ENCODE measurements at places on chromosomes 13 and 19.

DNA sequence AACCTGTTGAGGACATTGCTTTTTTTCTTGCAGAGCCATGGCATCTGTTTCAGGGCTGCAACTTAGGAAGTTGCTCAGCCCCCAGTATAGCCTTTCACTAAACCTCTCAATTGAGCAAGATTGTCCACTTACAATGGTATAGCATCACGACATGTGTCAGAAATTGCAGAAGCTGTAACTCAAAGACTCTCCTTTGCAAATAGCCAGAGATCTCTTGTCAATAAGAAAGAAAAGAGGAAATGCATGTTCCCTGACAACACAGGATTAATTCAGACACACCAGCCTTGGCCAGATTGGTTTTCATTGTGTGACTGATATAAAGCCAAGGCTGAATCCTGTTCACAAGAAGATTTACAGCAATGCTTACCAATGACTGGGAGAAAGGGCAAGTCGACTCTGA is 38.7 kb upstream of the CYSLTR2 start:
- H3K4me3 ChIP-seq = no peak overlapping the region
- H3K27ac ChIP-seq = no peak overlapping the region
- no peaks in the 10 kb centered on the region for H3K36me3 ChIP-seq
- H3K4me1 ChIP-seq = no peaks in the 10 kb centered on the region

GRCh38 chr13:27080018-27080948 is 91.3 kb downstream of the USP12 start:
- peaks cover 8% of the 10 kb centered on the region for H3K36me3 ChIP-seq
- no peaks in the 10 kb centered on the region for H3K27me3 ChIP-seq
- peaks cover 1% of the 10 kb centered on the region for H3K4me1 ChIP-seq
- no peak for DNase-seq
- H3K27ac ChIP-seq = no peak overlapping the region

DNA sequence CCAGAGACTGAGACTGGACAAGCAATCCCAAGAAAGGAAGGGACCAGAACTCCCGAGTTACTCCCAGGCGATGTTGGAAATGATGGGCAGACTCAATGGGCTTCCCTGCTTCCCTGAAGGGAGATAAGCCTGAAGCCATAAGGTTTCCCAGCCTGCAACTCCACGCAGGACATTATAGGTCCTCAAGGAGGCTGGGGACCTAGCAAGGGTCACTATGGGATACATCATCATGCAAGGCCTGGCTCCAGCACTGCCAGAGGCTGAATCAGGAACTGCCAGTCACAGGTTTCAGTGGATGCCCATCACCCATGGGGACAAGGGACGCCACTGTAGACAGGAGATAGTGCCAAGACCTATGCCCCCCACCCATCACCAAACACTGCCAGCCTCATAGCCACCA is 338.7 kb downstream of the IRS2 start:
- H3K27me3 ChIP-seq = no peaks in the 10 kb centered on the region
- no peaks in the 10 kb centered on the region for H3K36me3 ChIP-seq
- no peak for DNase-seq
- H3K4me1 ChIP-seq = no peaks in the 10 kb centered on the region
- H3K27ac ChIP-seq = no peak overlapping the region

- DNase-seq = no peak
- H3K4me1 ChIP-seq = peaks cover 59% of the 10 kb centered on the region
- peak overlapping the region; percentile 53 for H3K4me3 ChIP-seq
- peak overlapping the region; percentile 92 for H3K27ac ChIP-seq
- H3K36me3 ChIP-seq = no peaks in the 10 kb centered on the region
These were observed 6.1 kb downstream of the SBNO2 start for GRCh38 chr19:1167687-1168571.

- DNase-seq = no peak
- no peaks in the 10 kb centered on the region for H3K27me3 ChIP-seq
- H3K36me3 ChIP-seq = no peaks in the 10 kb centered on the region
- no peak overlapping the region for H3K4me3 ChIP-seq
These were observed 71.4 kb upstream of the FLT1 start for GRCh38 chr13:28566283-28566682.

DNA sequence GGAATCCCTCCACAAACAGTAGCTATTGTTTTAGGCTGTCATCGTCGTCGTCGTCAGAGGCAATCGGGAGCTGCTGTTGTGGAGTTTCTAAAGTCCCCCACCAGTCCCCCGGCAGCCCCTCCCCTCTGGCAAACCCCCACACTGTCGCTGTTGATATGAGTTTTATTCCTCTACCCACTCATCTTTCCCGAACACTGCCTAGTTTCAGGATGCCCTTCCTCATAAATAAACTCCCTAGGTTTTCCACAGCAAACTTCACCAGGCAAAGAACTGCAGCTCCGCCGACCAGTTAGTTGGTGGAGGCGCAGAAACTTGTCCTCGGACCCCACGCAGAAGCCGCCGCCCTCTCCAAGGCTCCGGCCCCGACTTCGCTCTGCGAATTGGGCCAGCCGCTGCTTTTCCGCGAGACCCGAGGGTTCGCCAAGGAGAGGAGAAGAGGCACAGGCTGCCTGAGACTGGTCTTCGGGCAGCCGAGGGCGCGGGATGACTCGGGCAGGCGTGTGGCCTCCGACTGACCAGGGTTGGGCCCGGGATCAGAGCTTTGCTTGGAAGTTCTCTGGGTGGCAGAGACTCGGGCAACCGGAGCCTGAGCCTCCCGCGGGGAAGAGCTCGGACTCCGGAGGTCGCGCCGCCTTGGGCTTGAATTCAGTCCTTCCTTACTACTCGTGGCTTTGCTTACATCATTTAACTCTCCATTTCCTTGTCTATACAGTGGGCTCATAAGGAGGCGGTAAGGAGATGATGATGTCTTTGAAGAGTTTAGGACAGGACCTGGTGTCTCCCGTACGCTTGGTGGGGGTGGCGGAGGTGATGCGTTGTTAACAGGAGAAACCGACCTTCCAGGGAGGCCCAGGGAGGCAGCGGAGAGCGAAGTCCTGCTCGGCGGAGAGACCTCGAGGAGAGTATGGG is 7.9 kb downstream of the PDX1 start:
- H3K4me3 ChIP-seq = no peak overlapping the region
- no peaks in the 10 kb centered on the region for H3K36me3 ChIP-seq
- no peak for DNase-seq
- no peaks in the 10 kb centered on the region for H3K4me1 ChIP-seq
- peaks cover 31% of the 10 kb centered on the region for H3K27me3 ChIP-seq
- no peak overlapping the region for H3K27ac ChIP-seq

GRCh38 chr19:38616265-38616664 is 1.5 kb downstream of the MAP4K1 start:
- H3K4me3 ChIP-seq = no peak overlapping the region
- peaks cover 14% of the 10 kb centered on the region for H3K4me1 ChIP-seq
- DNase-seq = no peak
- H3K27ac ChIP-seq = no peak overlapping the region

- no peaks in the 10 kb centered on the region for H3K4me1 ChIP-seq
- DNase-seq = no peak
- H3K4me3 ChIP-seq = no peak overlapping the region
- no peaks in the 10 kb centered on the region for H3K27me3 ChIP-seq
- H3K27ac ChIP-seq = no peak overlapping the region
These were observed 108.9 kb downstream of the RBM26 start for GRCh38 chr13:79297128-79297527.

- H3K27ac ChIP-seq = no peak overlapping the region
- H3K4me1 ChIP-seq = no peaks in the 10 kb centered on the region
These were observed 207.6 kb downstream of the DNAJC15 start for GRCh38 chr13:43230989-43231388.

GRCh38 chr13:37101201-37101600 is 4.3 kb downstream of the CSNK1A1L start:
- H3K36me3 ChIP-seq = no peaks in the 10 kb centered on the region
- H3K4me1 ChIP-seq = no peaks in the 10 kb centered on the region
- DNase-seq = no peak
- peaks cover 2% of the 10 kb centered on the region for H3K27me3 ChIP-seq
- H3K4me3 ChIP-seq = no peak overlapping the region
- H3K27ac ChIP-seq = no peak overlapping the region

DNA sequence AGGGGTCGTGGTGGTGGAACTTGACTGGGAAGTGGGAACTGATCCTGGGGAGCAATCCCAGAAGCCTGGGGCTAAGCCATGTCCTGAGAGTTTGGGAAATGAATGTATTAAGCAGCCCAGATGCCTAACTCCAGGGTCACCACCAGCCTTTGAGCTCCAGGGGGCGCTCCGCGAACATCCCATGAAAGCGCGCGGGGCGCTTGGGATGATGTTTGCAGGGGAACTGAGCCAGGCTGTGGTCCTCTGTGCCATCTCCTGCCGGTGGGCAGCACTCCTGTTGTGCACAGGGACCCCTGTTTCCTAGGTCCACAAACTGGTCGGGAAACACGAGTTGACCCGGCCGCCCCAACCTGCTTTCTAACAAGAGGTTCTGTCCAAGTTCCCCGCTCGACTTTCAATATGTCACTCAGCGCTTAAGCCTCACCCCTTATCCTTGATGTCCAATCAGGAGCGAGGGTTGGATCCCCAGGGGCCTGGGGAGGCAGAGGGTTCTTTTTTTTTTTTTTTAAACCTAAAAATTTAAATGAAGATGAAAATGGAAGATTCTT is 14.4 kb downstream of the LEUTX start:
- peak overlapping the region; percentile 72 for H3K4me3 ChIP-seq
- H3K27ac ChIP-seq = no peak overlapping the region
- no peaks in the 10 kb centered on the region for H3K36me3 ChIP-seq
- peak; percentile 79 for DNase-seq
- no peaks in the 10 kb centered on the region for H3K4me1 ChIP-seq

DNA sequence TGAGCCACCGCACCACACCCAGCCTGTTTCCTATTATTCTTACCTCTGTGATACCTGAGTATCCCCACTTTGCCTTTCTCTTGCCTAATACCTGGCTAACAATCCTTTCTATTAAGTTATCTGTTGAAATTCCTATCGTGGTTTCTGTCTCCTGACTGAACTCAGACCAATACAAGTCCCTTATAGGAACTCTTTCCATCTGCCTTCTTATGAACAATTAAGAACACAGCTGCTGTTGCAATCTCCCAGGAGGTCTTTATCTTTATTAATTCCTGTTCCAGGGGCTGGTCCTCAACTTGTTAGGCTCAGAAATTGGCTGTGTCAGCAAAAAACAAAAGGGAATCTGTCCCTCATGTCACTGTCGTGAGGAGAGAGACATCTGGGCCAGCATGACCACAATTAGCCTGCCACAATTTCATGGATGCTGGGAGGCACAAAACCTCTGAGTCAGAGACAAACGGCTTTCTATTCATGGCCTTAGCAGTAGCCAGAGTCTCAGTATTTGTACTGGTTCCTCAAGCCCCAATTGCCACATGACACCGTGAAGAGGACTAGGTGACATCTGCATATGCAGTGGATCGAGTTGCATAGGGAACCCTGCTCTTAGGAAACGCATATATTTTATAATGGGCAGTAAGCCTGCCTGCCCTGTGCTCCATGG is 58.2 kb downstream of the NUFIP1 start:
- no peak for DNase-seq
- no peak overlapping the region for H3K4me3 ChIP-seq
- H3K27me3 ChIP-seq = no peaks in the 10 kb centered on the region
- no peaks in the 10 kb centered on the region for H3K36me3 ChIP-seq
- H3K4me1 ChIP-seq = no peaks in the 10 kb centered on the region

DNA sequence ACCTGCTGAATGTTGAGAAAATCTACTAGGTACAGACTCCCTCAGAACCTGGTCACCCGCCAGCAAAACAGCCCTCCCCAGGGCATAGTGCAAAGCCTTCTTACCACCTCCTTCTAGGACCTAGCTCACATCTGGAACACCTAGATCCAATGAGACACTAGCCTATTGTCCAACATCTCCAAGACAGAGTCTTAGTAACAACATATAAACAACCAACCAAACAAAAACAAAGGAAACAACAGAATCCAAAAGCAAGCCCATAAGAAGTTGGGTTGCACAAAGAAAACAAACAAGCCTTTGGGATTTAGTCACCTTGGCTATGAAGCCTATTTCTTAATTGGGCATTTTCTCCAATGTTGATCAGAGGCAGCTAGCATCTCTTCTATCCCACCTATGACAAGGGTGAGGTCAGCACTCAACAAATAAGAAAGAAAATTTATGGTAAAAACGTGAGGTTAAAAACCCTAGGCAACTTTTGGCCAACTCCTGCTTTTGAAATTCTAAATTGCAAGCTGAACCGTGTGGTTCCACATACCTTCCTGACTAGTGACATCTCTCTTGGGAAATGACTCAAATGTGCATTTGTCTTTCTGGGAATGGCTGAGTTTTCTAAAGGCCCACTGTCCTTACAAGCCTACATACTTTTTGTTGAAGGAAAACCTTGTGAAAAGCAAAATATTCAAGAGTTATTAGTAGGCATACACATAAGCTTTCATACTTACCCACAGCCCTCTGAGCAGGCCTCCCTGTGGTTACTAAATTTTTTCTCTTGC is 66.7 kb downstream of the FAM216B start:
- H3K36me3 ChIP-seq = no peaks in the 10 kb centered on the region
- H3K4me1 ChIP-seq = no peaks in the 10 kb centered on the region
- no peak overlapping the region for H3K4me3 ChIP-seq
- H3K27me3 ChIP-seq = no peaks in the 10 kb centered on the region

DNA sequence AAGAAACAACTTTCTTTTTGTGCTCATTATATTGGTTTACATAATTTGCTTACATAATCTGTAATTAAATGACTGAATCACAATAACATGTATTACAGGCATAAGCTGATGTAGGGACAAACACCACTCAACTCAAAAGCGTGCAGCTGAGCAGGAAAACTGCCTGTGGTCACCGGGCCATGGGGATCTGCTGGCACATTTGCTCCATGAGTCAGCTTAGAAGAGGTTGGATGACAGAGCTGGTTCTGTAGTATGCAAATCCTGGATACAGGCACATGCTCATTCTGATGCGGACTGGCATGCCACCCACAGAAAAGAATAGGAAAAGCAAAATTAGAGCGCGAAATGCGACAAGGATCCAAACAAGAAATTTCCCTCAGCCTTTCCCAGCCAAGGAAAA is 128.6 kb downstream of the USP12 start:
- DNase-seq = no peak
- no peaks in the 10 kb centered on the region for H3K4me1 ChIP-seq
- no peaks in the 10 kb centered on the region for H3K36me3 ChIP-seq
- no peak overlapping the region for H3K4me3 ChIP-seq
- H3K27ac ChIP-seq = no peak overlapping the region
- H3K27me3 ChIP-seq = no peaks in the 10 kb centered on the region

- H3K27ac ChIP-seq = no peak overlapping the region
- no peak overlapping the region for H3K4me3 ChIP-seq
- no peak for DNase-seq
- H3K36me3 ChIP-seq = no peaks in the 10 kb centered on the region
- no peaks in the 10 kb centered on the region for H3K27me3 ChIP-seq
- peaks cover 7% of the 10 kb centered on the region for H3K4me1 ChIP-seq
These were observed 24.0 kb downstream of the GRIN2D start for GRCh38 chr19:48417421-48417820.

DNA sequence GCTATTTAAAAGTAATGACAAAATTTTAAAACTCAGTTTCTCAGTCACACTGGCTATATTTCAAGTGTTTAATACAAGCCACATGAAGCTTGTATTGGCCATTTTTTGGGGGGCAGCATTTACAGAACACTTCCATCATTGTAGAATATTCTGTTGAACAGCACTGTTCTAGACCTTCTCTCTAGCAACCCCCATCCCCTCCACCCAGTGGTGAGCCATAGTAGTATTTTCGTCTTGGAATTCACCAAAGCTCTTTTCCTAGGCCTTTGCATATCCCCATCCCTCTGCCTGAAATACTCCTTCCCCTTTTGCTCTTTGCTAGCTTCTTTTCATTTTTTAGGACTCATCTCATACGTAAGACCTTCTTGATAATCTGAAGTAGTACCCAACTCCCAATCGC is 99.5 kb downstream of the ZC3H13 start:
- no peaks in the 10 kb centered on the region for H3K4me1 ChIP-seq
- peaks cover 4% of the 10 kb centered on the region for H3K36me3 ChIP-seq
- DNase-seq = no peak
- H3K27ac ChIP-seq = no peak overlapping the region
- H3K27me3 ChIP-seq = no peaks in the 10 kb centered on the region

All from liver (tissue), 10 donors.